ENCODE measurements at places on chromosomes 7 and 10.
A peak's percentile ranks its signal among the peaks of the same experiment; 100 is the strongest.

DNA sequence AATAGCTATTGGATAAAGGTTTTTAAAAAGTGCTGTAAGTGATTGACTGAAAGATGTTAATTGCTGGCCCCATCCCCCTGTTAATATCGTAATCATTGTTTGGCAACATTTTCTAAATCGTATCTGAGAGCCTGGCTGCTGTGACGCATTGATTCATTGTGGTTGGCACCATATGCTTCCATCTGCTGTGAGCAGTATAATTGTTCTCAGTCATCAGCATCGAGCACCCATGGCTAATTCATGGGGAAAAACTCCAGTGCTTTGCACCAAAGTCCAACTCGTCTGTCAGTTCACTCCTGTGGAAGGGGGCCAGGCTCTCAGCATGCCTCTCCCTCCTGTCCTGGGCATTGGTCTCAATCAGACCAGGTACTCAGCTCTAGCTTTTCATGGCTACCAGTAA is 205.2 kb downstream of the STK31 start:
- no peak for DNase-seq

DNA sequence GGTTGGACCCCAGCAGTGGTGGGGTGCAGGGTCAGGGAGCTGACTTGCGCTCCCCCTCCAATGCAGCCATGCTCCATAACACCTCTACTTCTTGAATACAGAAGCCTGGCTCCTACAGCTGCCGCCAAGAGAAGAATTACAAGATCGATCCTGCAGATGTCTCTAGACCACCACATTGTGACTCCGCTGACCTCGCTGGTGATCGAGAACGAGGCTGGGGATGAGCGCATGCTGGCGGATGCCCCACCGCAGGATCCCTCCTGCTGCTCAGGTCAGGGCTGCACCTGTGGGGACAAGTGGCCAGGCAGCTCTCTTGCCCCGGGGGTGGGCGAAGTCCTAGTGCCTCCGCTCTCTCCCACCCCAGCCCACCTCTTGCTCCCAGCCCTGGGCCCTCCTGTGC is 31.7 kb downstream of the ITIH2 start:
- DNase-seq: no peak

- DNase-seq: peak; percentile 58
Observed at GRCh38 chr7:100483090-100483721, 521 bp upstream of the NYAP1 start.

DNA sequence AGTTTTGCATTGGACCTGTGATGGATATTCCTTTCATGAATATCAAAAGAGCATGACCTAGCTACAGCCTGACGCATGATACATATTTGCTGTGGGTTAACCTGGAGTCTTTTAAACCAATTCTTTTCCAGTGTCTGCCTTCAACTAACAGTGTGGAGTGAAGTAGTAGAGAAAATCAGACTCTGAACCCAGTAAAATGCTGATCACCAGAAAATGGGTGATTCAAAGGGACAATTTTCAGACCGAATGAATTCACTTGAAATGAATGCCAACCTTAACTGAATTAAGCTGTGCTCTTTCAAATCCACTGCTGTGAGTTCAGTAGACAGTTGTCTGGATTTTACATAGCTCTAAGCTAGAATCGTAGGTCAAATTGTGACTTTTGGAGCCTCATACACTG is 123.0 kb downstream of the CDK14 start:
- DNase-seq: no peak

DNA sequence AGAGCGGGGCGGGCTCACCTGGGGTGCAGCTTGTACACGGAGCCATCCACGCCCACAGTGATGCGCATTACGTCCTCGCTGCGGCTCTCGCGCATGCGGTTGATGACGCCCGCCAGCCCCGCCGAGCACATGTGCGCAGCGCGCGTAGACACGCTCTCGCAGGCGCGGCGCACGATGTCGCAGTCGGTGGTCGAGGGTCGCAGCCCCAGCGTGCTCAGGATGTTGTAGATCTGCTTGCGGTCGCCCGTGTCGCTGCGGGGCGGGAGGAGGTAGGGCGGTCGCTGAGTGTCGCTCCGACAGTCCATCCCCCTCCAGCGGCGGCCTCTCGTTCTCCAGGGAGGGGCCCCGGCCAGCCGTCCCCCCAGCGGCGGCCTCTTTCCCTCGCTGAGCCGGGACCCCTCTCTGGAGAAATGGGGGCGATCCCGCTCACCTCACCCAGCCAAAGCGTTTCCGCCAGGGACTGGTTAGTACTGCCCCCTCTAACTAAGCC is 4.4 kb upstream of the MYL7 start:
- no peak for DNase-seq

DNA sequence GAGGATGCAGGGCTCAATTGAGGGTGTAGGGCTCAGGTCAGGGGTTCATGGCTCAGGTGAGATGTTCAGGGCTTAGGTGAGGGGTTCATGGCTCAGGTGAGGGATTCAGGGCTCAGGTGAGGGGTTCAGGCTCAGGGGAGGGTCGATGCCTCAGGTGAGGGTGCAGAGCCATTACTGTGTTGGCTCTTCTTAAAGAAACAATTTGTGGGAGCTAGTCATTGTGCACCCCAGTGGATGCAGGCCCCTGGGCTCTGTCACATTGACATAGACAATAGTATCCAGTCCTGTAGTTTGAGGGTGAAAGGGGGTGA is 86.7 kb downstream of the ADCY1 start:
- DNase-seq: no peak

- peak; percentile 12 for DNase-seq
Observed at GRCh38 chr10:11715815-11716494, 26.2 kb upstream of the ECHDC3 start.

GRCh38 chr7:151398446-151399304 is 11.2 kb downstream of the WDR86 start:
- DNase-seq: peak; percentile 67

DNA sequence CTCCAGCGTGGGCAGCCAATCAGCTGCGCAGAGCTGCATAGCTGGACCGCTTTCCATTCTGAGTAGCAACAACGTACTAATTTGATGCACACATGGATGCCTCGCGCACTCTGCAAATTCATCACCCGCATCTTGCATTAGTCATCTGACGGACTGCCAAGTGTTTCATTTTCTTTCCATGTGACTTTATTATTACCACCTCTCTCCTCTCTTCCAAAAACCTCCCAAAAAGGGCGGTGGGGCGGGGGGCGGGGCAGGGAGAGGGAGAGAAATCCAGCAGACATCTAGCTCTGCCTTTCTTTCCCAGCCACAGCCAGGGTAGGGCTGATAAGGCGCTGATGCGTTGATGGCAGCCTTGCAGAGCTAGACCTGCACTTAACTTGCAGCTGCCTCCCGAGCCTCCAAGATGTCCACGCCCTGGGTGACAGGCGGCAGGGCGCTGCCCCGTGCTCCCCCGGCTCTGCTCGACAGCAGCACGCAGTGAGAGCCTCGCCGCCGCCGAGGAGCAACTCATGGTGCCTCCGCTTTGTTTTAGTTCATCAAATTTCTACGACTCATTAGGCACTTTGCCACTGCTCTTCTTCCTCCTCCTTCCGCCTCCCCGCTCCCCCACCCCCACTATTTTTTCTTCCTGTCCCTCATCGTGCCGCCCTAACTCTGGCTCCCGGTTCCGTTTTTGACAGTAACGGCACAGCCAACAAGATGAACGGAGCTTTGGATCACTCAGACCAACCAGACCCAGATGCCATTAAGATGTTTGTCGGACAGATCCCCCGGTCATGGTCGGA is 147.3 kb downstream of the CELF2 start:
- DNase-seq: peak; percentile 73

DNA sequence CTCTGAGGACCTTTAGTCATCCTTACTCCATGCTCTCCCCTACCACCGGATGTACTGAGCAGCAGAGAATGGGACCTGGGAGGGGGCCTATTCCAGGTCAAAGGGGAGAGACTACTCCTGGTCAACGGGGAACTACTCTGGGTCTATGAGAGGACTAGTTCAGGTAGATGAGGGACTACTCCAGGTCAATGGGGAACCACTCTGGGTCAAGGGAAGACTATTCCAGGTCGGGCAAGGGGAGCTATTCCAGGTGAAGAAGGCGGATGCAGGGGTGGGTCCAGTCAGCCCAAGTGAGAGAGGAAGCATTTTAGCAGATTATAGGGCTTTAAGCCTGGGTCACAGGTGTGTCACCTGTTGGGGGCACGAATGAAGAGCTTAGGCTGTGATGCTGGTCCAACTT is 35.4 kb downstream of the CCM2 start:
- no peak for DNase-seq

GRCh38 chr10:130741901-130742855 is 569.3 kb downstream of the TCERG1L start:
- peak; percentile 61 for DNase-seq

DNA sequence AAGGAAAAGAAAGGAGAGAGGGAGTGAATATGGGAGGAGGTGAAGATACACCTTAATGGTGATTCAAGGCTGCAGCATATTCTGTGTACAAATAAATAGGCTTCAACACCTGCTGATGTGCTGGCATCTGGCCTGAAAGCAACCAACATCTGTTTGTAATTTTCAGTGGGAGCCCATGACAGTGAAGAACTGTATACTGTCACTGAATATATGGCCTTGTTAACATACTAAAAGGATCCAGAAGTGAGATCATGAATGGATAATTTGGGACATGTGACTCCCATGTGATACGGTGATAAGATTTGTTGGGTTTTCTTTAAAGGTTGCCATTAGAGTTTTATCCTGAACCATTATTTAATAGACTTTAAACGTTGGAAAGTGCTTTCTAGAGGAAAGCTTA is 459.3 kb downstream of the CNTNAP2 start:
- DNase-seq: no peak

DNA sequence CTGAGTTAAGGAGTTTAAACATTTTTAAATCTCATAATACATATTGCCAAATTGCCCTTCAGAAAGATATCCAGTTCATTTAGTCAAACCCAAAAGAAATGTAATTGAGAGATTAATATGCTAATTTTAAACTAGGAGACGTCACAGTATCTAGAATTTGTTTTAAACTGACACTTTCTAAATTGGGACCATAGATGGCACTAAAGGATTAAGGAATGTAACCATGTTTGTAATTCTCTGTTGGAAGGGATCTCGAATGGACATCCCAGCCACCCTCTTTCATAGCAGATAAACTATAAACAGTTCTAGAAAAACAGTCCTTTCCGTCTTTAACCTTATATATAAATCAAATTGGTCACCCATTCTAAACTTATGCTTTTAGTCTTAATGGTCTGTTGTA is 30.0 kb upstream of the SAMD9L start:
- no peak for DNase-seq

DNA sequence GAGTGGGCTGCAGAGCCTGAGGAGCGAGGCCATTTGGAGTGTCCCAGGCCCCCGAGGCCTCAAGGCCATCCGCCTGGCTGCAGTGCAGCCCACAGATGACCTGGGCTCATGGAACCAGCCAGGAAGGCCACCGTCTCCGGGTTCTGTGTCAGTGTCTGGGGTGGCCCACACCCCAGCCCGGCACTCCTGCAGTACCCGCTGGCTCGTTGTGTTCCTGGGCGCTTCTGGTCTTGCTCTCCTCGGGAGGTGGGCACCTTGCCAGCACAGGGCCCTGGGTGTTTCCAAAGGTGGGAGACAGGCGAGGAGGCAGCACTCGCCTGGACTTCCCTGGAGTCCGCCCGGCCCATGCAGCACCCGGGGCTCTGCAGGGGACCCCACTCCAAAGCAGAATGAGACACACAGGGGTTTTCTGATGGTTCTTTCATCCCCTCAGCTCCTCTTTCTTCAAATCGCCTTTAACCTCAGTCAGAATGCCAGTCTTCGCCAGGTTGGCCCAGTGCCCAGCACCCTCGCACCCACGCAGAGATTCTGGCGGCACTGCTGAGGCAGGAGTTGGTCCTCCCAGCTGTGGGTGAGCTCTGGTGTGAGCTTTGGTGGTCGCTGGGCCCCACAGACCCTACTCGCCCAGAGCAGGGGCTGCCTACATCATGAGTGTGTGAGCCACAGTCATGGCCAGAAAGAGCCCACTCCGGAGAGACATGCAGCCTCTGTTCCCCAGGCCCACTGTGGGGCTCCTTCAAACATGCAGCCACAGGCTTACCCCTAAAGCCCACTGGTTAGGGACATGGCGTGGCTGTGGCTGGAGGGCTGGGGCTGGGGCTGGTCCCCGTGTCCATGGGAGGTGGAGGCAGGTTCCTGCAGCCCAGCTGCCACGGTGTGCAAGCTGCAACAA is 155.7 kb downstream of the EBF3 start:
- no peak for DNase-seq

DNA sequence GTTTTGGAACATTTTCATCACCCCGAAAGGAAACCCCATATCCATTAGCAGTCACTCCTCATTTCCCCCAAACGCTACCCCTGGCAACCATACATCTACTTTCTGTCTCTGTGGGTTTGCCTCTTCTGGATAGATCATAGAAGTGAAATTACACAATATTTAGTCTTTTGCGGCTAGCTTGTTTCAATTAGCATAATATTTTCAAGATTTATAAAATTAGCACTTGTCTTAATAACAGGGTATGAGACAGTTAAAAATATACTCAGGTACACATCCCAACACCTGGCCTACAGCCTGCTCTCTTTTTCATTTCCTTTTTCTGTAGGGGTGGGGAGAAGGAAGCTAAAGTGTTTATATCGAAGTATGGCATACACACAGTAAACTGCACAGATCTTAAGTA is 81.4 kb upstream of the LRGUK start:
- DNase-seq: no peak

DNA sequence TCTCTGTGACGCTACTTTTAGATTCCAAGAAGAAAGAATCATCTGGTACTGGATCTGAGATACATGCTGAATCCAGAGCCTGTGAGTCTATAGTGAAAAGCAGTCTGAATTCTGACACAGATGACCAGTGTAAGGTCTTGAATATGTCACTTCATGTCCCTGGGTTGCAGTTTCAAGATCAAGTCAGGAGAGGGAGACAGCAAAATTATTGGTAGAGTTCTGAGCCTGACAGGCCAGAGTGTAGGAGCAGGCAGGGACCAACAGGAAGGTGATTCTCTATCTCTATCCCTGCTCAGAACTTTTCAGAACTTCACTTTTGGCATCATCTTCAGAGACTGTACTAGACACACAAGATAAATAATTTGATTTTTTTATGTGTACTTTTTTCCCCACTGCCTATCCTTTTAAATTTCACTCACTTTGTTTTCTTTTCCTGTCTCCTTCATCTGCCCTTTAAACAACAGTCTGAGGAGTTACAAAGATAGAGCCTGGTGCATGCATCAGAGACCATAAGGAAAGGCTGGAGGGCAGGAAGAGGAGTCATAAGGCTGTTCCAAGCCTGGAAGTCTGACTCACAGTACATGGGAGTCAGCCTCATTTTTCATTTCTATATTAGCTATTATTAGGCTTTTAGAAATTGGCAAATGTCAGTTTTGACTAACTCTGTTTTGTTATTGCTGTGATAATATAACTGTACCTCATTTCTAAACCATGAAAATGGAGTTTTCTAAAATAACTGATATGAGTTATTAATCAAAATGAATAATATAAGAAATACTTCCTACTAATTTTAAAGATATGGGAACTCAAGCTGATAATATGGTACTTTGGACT is 120.2 kb upstream of the TMEM229A start:
- DNase-seq: no peak

DNA sequence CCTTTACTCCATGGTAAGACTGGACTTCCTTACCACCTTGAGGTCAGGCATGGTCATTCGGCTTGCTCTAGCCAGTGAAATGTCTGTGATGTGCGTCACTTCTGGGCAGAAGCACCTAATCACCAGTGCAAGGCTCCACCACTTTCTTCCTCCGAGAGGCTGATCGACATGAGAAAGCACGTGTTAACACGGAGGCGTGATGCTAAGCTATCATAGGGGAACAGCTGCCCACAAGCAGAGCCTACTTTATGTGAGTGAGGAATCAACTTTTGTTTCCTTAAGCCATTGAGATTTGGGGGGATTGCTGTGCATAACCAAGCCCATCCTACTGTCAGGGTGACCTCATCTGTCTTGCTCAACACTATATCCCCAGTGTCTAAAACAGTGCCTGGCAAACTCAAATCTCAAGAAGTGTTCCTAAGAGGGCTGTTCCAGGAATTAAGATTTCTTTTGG is 23.1 kb upstream of the SAR1A start:
- DNase-seq: no peak

Data from posterior cingulate gyrus (tissue), 11 donors.